ENCODE measurements at places on chromosomes 2 and 18.

DNA sequence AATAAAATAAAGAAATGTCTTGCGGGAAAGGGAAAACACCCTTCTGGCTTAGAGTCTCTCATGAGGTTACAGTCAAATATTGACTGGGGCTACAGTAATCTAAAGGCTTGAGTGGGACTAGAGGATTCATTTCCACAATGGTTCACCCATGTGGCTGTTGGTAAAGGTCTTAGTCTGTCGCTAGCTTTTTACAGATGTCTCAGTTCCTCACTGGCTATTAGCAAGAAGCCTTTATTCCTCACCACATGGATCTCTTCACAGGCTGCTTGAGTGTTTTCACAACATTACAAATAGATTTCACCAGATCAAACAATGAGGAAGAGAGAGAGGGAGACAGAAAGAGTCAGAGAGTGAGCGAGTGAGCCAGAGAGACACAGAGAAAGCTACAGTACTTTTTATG lies 8.3 kb upstream of the ZC3H15 start:
- DNase-seq, result no peak

GRCh38 chr18:23779696-23780303 lies 90.5 kb downstream of the LAMA3 start:
- no peak for DNase-seq

DNA sequence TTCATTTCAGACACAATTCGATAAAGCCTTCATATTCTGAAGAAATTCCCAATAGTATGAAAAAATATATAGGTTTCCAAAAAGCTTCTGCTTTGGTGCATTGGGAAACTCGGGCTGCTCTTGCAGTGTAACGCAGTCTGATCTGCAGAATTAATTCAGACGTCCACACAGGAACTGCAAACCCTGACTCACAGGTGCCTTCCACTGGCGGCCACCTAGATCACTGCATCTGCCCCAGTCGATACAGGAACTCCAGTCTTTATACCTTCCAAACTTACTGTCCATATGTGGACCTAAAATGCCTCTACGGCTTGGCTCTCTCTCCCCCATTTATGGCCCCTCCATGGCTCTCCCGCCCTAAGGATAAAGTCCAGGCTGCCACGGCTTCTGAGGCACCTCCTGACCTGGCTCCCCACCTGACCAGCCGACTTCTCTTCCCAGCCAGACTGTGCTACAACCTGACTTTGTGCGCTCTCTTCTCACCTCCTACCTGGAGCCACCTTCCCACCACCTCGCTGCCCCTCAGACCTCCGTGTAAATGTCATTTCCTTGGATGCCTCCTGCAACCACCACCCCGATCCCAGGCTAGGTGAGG lies 39.7 kb downstream of the L3MBTL4 start:
- DNase-seq, result no peak

DNA sequence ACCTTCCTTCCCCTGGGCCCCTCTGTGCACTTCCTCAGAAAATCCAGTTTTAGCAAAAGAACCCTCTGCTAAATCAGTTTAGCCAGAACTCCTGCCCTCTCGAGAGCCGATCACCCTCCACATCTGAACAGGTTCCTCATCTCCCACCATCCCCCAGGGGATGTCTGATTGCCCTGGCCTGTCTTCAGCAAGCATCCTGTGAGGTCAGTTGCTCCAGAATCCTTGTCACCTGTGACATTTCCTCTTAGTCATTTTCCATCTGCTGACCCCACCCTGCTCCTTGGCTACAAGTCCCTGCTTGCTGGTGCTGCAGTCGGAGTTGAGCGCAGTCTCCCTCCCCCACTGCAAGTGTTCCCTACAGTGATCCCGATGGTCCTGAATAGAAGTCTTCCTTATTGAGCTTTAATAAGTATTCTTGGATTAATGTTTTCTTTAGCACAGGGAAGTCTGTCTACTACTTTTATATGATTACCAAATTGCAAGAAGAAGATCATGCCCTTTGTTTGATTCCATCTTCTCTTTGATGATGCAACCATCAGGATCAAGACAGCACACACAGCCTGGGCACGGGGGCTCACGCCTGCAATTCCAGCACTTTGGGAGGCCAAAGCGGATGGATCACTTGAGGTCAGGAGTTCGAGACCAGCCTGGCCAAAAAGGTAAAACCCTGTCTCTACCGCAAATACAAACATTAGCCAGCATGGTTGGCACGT lies 30.9 kb upstream of the UBE2F start:
- DNase-seq, result no peak

DNA sequence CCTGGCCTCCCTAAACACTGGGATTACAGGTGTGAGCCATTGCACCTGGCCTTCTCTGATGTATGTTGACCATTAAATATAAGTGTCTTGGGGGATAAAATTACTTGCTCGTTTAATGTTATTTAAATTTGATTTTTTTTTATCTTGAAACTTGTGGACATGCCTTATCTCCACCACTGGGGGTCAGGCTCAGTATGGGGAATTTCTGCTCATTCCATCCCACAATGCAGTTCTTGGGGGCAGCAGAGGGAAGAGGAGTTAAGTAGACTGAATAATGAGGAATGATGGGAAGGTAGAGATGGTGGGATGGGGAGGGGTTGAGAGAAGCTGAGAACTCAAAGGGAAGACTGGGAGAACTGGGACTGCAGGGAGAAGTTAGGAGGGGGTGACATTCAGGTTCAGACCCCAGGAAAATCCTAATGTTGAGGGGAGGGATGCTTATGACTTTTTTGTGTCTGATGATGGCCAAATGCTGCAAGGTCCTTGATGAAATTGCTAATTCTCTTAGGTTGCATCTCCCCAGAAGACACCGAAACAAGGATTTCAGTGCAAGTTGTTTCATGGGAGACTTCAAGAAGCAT lies 174.2 kb downstream of the MIB1 start:
- peak; percentile 26 for DNase-seq

DNA sequence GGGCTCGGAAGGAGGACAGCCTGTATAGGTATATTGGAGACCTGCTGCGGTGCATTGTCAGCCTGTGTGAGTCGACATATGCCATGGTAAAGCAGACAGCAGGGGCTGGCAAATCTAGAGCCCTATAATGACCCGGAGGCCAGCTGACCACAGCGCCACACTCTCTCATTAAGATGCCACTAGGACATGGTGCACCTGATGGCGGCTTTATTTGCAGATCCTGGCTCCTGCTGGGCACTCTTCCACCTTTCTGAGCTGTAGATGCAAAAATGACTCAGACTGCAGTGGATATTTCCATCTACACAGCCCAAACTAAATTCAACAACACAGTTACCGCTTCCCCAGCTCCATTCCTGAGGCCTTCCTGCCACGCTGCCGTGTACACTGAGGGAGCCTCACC lies 389.9 kb downstream of the TNS1 start:
- DNase-seq, result no peak

DNA sequence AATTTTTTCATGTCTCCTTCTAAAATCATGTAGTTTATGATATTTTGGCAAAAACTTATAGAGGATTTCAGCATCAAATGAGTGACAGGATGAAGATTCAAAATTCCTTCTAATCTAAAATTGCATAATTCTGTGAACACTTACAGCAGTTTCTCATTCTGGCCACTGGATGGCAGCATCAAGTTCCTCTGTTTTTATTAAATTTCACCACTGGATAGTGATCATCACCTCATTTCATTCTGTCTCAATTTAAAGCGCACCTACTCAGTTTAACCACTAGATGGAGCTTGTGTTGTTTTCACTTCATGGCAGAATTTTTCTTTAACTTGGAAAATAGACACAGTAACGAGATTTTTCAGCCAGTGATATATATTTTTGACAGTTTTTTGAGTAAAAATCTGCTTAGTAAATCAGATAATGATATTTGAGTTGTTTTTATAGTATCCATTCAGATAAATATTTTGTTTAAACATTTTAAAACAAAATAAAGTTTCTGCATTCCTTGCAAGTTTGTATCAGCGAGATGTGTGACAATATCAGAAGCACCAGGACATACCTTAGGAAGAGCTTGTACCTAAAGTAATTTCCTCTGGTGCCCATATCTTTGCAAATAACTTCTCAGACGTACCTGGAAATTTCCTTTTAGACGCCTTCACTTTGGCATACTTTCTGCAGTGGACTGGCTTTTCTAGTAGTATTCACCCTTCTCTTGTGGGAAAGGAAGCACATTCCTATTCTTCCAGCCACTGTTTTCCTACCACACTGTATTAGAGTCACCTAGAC lies 94.7 kb upstream of the ARHGAP15 start:
- DNase-seq, result peak; percentile 46

DNA sequence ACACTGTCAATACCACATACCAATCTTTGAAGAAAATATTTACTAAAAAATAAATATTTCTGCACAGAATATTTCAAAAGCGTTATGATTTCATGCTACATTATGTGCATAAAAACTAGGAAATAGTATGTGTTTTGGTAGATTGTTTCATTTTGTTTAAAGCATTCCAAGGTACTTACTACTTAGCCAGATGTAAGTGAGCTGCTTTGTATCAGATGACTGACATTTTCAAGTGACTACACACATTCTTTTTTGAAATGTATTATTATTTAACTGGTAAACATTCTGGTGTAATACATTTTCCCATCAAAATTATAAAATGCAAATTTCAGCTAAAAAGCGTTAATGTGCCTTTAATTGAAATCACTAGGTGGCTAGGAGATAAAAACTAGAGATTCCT lies 21.5 kb downstream of the GCA start:
- no peak for DNase-seq
